ENCODE measurements at places on chromosomes 16 and 17.

DNA sequence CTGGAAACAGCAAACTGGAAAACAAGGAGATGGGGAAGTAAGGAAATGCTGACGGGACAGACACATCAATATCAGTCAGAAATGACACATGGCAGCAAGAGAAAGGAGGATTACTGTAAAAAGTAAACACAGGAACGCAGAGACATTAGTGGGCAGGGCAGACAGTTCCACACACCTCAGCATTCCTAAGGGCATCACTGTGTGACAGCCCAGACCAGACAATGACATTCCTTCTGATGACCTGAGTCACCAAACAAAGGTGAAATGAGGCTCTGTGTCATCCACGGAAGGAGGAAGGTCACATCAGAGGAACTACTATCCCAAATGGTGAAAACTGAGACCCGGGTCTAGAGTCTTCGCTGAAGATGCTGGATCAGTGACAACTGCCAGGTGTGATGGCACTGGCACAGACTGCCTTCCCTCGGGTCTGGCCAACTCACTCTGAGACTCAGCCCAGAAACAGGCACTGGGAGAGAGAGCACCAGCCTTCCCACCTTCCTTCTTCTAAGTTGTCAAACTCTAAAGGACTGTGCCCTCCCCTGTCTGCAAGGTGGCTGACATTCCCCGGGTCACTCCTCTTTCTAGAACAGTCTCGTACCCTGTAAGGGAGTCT, 36.7 kb downstream of the TK2 start:
- H3K4me3 ChIP-seq = no peak overlapping the region
- no peaks in the 10 kb centered on the region for H3K27me3 ChIP-seq
- no peak for DNase-seq

GRCh38 chr17:3036800-3037199, 26.6 kb downstream of the OR1D5 start:
- no peaks in the 10 kb centered on the region for H3K4me1 ChIP-seq
- H3K27me3 ChIP-seq = no peaks in the 10 kb centered on the region
- 0 out of 2 replicates have a peak, but pooled peaks cover 2% of the 10 kb centered on the region for H3K36me3 ChIP-seq
- no peak for DNase-seq

DNA sequence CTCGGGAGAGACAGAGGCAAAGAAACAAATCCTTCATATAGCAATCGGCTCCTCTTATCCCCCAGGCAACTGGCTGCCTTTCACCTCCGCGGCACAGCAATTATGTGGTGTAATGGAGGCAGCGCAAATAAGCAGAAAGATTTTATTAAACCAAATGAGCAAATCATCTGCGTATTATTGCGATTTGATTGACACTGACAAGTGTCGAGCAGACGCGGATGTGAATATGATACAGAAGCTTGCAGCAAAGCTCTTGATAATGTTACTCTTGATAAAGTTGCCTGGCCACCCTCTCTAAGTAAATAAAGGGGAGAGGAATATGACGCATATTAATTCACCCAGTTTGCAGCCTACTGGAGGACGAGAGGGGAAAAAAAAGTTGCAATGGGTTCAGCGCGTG, 26.5 kb upstream of the AKTIP start:
- H3K4me3 ChIP-seq = no peak overlapping the region
- no peak for DNase-seq
- H3K27ac ChIP-seq = no peak overlapping the region
- H3K36me3 ChIP-seq = no peaks in the 10 kb centered on the region
- H3K4me1 ChIP-seq = no peaks in the 10 kb centered on the region
- no peaks in the 10 kb centered on the region for H3K27me3 ChIP-seq

- no peak overlapping the region for H3K4me3 ChIP-seq
- peak; percentile 28 for DNase-seq
- H3K36me3 ChIP-seq = no peaks in the 10 kb centered on the region
- no peaks in the 10 kb centered on the region for H3K4me1 ChIP-seq
- no peaks in the 10 kb centered on the region for H3K27me3 ChIP-seq
These were observed 13.2 kb downstream of the BPTF start for GRCh38 chr17:67838538-67838937.

- no peak overlapping the region for H3K27ac ChIP-seq
- H3K4me3 ChIP-seq = no peak overlapping the region
- H3K27me3 ChIP-seq = no peaks in the 10 kb centered on the region
- DNase-seq = no peak
- H3K36me3 ChIP-seq = no peaks in the 10 kb centered on the region
- peaks cover 2% of the 10 kb centered on the region for H3K4me1 ChIP-seq
These were observed 163.8 kb upstream of the TBX2 start for GRCh38 chr17:61235827-61236197.

GRCh38 chr17:63631626-63632025, 9.4 kb downstream of the MAP3K3 start:
- DNase-seq = no peak
- H3K4me1 ChIP-seq = peaks cover 6% of the 10 kb centered on the region
- no peak overlapping the region for H3K27ac ChIP-seq
- no peak overlapping the region for H3K4me3 ChIP-seq
- H3K36me3 ChIP-seq = peaks cover 6% of the 10 kb centered on the region

DNA sequence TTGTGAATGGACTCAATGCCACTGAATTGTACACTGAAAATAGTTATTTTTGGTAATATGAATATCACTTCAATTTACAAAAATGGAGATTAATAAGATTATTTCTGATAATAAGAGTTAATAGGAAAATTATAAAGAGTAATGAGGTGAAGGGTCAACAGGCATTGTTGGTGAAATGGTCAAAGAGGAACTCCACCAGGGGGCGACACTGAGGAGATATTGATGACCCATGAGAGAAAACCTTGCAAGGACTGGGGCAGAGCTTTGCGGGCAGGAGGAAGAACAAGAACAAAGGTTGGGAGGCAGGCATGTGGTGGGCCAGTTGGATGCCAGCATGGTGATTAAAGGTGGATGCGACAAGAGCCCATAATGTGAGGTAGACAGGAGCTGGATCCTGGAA, 74.0 kb upstream of the XYLT1 start:
- no peaks in the 10 kb centered on the region for H3K27me3 ChIP-seq
- H3K4me1 ChIP-seq = no peaks in the 10 kb centered on the region
- no peak overlapping the region for H3K4me3 ChIP-seq
- no peak overlapping the region for H3K27ac ChIP-seq

GRCh38 chr16:1472974-1473373, 1.9 kb downstream of the CLCN7 start:
- peaks cover 7% of the 10 kb centered on the region for H3K4me1 ChIP-seq
- no peak for DNase-seq
- no peaks in the 10 kb centered on the region for H3K36me3 ChIP-seq
- H3K4me3 ChIP-seq = no peak overlapping the region
- H3K27ac ChIP-seq = no peak overlapping the region

GRCh38 chr17:35906926-35907637, 23.5 kb downstream of the RDM1 start:
- H3K4me3 ChIP-seq = no peak overlapping the region
- no peak overlapping the region for H3K27ac ChIP-seq
- no peaks in the 10 kb centered on the region for H3K36me3 ChIP-seq
- H3K27me3 ChIP-seq = no peaks in the 10 kb centered on the region
- no peaks in the 10 kb centered on the region for H3K4me1 ChIP-seq
- DNase-seq = no peak

DNA sequence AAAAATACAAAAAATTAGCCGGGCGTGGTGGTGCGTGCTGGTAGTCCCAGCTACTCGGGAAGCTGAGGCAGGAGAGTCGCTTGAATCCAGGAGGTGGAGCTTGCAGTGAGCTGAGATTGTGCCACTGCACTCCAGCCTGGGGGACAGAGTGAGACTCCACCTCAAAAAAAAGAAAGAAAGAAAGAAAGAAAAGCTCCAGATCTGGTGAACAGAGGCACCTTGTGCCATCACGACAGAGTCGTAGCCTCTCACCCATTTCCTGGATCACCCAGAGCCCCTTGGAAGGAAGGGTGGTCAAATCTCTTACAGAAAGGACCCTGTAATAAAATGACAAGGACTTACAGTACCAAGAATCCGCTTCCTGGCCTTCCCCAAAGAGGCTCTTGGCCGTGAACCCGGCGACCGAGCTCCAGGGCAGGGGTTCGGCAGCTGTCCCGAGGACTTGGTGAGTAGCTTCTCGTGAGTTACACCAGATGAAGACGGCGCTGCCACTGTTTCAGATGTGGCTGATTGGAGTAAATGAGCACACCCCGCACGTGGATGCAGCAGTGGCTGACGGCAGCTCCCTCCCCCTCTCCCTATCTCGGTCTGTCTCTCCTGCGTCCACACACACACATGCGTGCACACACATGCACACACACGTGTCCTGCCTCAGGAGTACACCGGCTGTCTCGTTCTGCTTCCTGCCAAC, 13.5 kb downstream of the LGALS3BP start:
- H3K27me3 ChIP-seq = no peaks in the 10 kb centered on the region
- no peak for DNase-seq
- no peaks in the 10 kb centered on the region for H3K36me3 ChIP-seq
- H3K27ac ChIP-seq = no peak overlapping the region
- no peaks in the 10 kb centered on the region for H3K4me1 ChIP-seq
- H3K4me3 ChIP-seq = no peak overlapping the region

- peaks cover 10% of the 10 kb centered on the region for H3K4me1 ChIP-seq
- H3K36me3 ChIP-seq = no peaks in the 10 kb centered on the region
- no peak for DNase-seq
- H3K27ac ChIP-seq = no peak overlapping the region
- H3K27me3 ChIP-seq = no peaks in the 10 kb centered on the region
- no peak overlapping the region for H3K4me3 ChIP-seq
These were observed 2.7 kb downstream of the CENPX start for GRCh38 chr17:82019690-82020571.

GRCh38 chr17:51733166-51733565, 425.3 kb downstream of the CA10 start:
- H3K27me3 ChIP-seq = no peaks in the 10 kb centered on the region
- no peak overlapping the region for H3K27ac ChIP-seq
- H3K4me3 ChIP-seq = no peak overlapping the region
- no peaks in the 10 kb centered on the region for H3K36me3 ChIP-seq
- no peak for DNase-seq

DNA sequence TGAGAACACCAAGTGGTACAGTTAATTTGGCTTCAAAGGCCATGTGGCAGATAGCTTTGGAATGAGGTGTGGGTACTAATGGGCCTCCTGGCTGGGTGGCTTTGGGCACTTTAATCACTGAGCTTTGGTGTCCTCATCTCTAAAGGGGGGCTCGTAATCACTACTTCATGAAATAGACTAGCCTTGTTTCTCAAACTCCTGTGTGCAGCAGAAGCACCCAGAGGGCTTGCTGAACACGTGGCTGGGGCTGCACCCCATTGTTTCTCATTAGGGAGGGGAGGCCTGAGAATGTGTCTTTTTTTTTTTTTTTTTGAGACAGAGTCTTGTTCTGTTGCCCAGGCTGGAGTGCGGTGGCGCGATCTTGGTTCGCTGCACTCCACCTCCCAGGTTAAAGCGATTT, 5.8 kb downstream of the EPN2 start:
- peaks cover under 1% of the 10 kb centered on the region for H3K4me1 ChIP-seq
- no peak overlapping the region for H3K4me3 ChIP-seq
- no peaks in the 10 kb centered on the region for H3K27me3 ChIP-seq

- H3K27ac ChIP-seq = no peak overlapping the region
- no peaks in the 10 kb centered on the region for H3K27me3 ChIP-seq
- DNase-seq = no peak
These were observed 13.9 kb downstream of the NXPH3 start for GRCh38 chr17:49589577-49589927.

DNA sequence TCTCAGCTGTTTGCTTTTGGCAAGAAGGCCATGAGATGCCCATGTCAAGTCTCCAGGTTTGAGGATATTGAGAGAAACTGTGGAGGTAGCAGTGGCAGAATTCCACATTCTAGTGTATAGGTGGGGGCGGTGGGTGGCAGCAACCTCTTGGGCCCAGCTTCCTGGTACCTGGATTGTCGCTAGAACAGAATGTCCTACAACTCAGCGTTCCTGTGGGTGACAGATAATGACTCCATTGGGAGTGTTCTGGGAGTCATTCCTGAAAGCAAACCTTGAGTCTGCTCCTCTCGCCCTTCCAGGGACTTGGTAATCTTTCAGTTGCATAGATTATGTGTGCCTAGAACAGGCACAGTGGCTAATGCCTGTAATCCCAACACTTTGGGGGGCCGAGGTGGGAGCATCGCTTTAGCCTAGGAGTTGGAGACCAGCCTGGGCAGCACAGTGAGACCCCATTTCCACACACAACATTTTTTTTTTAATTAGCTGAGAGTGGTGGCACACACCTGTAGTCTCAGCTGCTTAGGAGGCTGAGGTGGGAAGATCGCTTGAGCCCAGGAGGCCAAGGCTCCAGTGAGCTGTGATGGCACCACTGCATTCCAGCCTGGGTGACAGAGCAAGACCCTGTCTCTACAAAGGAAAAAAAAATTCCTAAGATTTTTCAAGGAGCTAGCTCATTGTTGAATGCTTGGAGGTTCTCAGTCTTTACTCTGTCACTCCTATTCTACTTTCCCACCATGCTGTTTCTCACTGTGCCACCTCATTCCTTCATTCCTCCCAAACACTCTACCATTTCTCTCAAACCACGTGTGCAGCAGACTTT, 37.9 kb upstream of the METTL16 start:
- H3K4me3 ChIP-seq = no peak overlapping the region
- H3K4me1 ChIP-seq = no peaks in the 10 kb centered on the region
- H3K36me3 ChIP-seq = no peaks in the 10 kb centered on the region
- H3K27me3 ChIP-seq = no peaks in the 10 kb centered on the region
- no peak overlapping the region for H3K27ac ChIP-seq

GRCh38 chr17:29048440-29049368, 5.8 kb downstream of the PIPOX start:
- no peak for DNase-seq
- peaks cover 2% of the 10 kb centered on the region for H3K36me3 ChIP-seq
- H3K4me3 ChIP-seq = no peak overlapping the region
- H3K4me1 ChIP-seq = peaks cover 6% of the 10 kb centered on the region

GRCh38 chr17:79809530-79810129, 12.8 kb upstream of the CBX8 start:
- no peak overlapping the region for H3K27ac ChIP-seq
- H3K4me3 ChIP-seq = peak overlapping the region; percentile 16
- H3K27me3 ChIP-seq = peaks cover 81% of the 10 kb centered on the region
- no peaks in the 10 kb centered on the region for H3K36me3 ChIP-seq
- no peak for DNase-seq

- no peak overlapping the region for H3K4me3 ChIP-seq
- H3K27me3 ChIP-seq = no peaks in the 10 kb centered on the region
- H3K4me1 ChIP-seq = peaks cover 21% of the 10 kb centered on the region
These were observed 17.5 kb downstream of the ANKRD40 start for GRCh38 chr17:50689956-50690886.

- no peaks in the 10 kb centered on the region for H3K27me3 ChIP-seq
- DNase-seq = no peak
- no peak overlapping the region for H3K4me3 ChIP-seq
- H3K4me1 ChIP-seq = no peaks in the 10 kb centered on the region
These were observed 174.3 kb downstream of the FOXL1 start for GRCh38 chr16:86752582-86753175.

DNA sequence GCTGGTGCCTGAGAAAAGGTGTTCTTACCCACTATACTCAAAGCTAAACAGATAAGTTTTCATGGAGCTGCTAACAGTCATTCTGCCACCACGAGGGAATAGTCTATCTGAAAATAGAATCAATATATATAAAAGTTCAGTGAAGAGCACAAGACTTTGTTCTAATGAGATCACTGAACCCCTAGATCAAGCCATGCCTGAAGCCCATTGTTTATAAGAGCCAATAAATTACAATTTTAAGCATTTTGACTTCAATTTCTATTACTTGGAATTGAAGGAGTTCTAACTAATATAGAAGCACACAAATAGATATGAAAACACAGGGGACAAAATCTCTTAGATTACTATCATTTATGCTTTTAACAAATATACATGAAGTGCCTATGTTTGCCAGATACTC, 24.4 kb upstream of the ERCC4 start:
- H3K4me3 ChIP-seq = no peak overlapping the region
- DNase-seq = no peak
- no peak overlapping the region for H3K27ac ChIP-seq

Data from H1 (cell line).